Esophagus muscularis mucosa (tissue), 4 donors: ENCODE measurements at places on chromosomes 7 and 10.

- DNase-seq = peak; percentile 88
Observed at GRCh38 chr7:156019776-156020565, 207.7 kb upstream of the SHH start.

- no peak for DNase-seq
Observed at GRCh38 chr10:73859428-73859783, 14.9 kb downstream of the CAMK2G start.

DNA sequence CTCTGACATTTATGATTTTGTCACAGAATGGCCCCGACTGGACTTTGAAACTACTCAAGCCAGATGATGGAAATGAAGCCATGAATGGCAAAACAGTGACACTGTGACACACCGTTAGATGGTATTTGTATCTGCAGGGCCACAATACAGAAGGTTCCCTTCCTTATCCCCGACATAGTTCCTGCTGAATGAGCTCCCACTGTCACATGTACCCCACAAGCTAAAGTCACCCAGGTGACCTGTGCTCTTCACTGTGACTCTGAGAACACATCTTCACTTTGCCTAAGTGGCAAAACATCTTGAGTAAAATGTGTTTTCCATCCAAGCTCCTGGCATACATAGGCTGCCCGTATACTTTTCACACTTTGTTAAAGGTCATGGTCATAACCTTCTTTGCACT is 89.5 kb downstream of the LSM5 start:
- peak; percentile 68 for DNase-seq

- DNase-seq = no peak
Observed at GRCh38 chr10:78755877-78756455, 312.8 kb upstream of the ZMIZ1 start.

- DNase-seq = no peak
Observed at GRCh38 chr10:61263518-61263917, 189.7 kb downstream of the TMEM26 start.

DNA sequence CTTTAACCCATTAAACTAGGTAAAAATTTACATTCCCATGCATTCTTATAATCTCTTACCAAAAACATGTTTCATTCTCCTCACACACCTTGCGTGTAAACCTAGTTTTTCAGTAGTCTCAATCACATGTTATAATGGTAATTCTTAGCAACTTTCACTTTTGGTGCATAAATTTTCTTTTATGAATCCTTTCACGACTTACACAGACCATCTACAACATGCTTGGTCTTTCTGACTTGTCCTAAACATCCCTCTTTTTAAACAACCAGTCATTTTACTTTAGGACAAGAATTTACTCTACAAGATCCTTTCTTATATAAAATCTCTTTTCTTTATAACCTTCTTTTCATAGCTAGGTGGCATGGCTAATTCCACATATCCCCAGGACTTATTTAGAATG is 25.8 kb downstream of the FBXL13 start:
- DNase-seq = no peak

- DNase-seq = no peak
Observed at GRCh38 chr10:1120801-1121211, 64.6 kb downstream of the WDR37 start.

GRCh38 chr7:133436014-133436428 is 183.1 kb downstream of the EXOC4 start:
- no peak for DNase-seq

DNA sequence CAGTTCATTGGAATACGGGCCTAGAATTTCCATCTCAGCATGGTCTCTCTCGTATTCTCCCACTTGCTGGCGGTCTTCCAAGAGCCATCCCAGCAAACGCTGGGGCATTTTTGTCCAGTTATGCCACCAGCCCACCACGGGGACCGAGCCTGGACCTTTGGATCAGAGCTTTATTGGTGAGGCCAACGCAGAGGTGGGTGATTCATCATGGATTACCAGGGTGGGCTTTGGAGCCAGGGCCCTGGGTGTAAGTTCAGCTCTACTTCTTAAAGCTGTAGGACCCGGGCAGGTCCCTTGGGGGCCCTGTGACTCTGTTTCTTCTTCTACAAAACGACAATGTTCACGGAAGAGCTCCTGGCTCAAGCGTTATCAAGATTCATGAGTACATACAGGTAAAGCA is 22.7 kb upstream of the PITRM1 start:
- DNase-seq = no peak

GRCh38 chr10:62583876-62584615 is 209.9 kb downstream of the ZNF365 start:
- DNase-seq = peak; percentile 62

DNA sequence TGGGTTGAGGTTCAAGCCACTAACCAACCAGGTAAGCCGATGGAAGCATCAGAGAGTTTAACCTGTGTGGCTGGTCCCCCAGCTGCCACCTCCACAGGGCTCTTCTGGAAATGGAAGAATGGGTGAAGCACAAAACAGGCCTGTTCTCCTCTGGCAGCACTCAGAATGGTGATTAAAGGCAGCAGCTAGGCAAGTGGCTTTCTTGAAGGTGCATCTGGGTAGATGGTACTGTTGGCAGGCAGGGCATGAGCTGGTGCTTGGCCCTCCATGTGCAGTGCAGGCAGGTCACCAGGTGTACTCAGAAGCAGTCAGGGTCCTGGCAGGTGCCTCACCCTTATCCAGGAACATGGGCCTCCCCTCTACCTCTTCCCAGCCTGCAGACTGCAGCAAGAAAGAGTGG is 11.5 kb downstream of the AKR1E2 start:
- DNase-seq = peak; percentile 60

DNA sequence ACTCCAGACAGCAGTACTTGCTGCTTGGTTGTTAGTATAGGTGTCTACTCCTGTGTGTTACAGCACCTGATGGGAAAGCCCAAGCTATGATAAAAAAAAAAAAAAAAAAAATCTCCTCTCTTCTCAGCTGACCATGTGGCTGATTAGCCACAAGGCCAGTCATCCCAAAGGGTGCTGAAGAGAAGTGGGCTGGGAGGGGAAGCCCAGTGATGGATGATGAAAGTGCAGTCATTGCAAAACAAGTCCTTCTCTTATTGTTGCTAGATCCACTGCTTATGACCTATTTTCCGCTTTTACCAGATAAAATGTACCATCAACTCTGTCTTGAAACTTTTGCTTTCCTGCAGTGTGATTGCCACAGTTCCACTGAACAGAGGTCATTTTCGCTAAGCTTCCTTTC is 1092.5 kb upstream of the C7orf33 start:
- no peak for DNase-seq

DNA sequence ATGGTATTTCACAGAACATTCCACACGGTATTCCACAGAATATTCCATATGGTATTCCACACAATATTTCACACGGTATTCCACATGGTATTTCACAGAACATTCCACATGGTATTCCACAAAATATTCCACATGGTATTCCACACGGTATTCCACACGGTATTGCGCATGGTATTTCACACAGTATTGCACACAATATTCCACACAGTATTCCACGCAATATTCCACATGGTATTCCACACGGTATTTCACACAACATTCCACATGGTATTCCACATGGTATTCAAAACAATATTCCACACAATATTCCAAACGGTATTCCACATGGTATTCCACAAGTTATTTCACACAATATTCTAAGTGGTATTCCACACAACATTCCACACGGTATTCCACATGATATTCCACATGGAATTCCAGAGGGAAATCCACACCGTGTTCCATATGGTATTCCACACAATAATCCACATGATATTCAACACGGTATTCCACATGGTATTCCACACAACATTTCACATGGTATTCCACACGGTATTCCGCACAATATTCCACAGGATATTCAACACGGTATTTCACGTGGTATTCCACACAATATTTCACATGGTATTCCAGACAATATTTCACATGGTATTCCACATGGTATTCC is 136.7 kb upstream of the CHST15 start:
- DNase-seq = no peak

GRCh38 chr7:32068411-32069101 is 1.7 kb downstream of the PDE1C start:
- no peak for DNase-seq

- no peak for DNase-seq
Observed at GRCh38 chr10:24569330-24569796, 154.3 kb downstream of the ARHGAP21 start.

- no peak for DNase-seq
Observed at GRCh38 chr7:147012666-147013065, 896.1 kb downstream of the CNTNAP2 start.

GRCh38 chr7:47571331-47572093 is 10.4 kb downstream of the TNS3 start:
- peak; percentile 94 for DNase-seq

GRCh38 chr10:102462512-102463054 is 11.2 kb upstream of the C10orf95 start:
- DNase-seq = no peak

DNA sequence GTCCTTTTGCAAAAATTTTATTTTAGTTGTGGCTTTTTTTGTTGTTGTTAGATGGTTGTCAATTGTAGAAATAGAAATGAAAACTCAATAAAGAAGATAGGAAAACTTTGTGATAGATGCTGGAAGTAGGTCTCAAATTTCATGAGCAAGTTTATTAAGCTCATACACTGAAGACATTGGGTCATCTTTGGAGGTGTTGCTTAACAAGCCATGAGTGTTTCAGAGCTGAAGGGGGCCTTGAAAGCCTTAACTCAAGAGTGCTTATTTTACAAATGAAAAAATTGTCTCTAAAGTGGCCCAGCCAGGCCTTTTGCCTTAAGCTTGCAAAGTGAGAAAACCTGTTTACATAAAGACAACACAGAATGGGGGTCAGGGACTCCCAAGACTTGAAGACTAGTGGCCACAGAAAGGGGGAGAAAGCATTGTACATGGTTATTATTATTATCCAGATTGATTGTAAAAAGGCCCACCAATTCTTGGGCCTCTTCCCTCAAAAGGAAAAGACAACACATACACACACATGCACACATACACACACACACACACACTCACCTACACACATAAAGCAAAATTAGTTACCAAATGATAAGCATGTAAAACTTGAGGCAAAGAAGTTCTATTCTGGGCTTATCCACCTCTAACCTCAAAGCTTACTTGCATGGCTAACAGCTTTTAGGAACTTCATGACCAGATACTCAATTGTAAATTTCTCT is 49.7 kb upstream of the GLCCI1 start:
- DNase-seq = no peak

DNA sequence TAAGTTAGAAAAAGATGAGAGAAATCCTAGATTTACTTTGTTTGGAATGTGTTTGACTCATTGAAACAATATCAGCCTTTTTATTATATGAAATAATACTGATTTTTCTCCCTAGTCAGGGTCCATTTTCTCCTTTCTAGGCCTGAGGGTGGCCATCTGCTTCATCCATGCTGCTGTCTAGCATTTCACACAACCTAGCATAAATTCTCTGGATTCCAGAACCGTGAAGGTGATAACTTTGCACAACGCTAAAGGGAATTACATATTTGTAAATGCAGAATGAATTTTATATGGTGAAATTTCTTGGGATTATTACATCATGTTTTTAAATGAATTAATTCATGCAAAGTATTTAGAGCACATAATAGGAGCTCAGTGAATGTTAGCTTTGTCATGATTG is 505.1 kb downstream of the INHBA start:
- no peak for DNase-seq
